Activated T-cell treated with anti-CD3 and anti-CD28 coated beads for 1 hour (primary cell): ENCODE measurements at places on chromosomes 6 and 20.

GRCh38 chr6:33170176-33171015, 21.9 kb downstream of the COL11A2 start:
- no peak for DNase-seq

DNA sequence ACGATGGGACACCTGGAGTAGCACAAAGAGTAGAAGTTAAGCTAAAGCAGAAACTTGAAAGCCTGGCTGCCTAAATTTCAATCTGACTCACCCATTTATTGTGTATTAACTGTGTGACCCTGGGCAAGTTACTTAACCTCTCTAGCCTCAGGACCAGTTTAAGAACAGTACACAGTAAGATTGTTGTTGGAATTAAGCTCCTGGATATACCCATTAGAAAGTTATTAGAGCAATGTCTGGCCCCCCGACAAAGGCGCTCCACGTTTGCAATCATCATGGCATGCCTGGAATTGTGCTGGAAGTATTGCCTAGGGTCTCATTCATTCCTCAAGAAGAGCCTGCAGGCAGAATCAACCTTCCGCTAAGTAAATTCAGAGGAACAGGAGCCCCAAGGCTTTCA, 1.4 kb downstream of the SDC4 start:
- DNase-seq: no peak

GRCh38 chr6:22717915-22718314, 148.5 kb downstream of the HDGFL1 start:
- no peak for DNase-seq

DNA sequence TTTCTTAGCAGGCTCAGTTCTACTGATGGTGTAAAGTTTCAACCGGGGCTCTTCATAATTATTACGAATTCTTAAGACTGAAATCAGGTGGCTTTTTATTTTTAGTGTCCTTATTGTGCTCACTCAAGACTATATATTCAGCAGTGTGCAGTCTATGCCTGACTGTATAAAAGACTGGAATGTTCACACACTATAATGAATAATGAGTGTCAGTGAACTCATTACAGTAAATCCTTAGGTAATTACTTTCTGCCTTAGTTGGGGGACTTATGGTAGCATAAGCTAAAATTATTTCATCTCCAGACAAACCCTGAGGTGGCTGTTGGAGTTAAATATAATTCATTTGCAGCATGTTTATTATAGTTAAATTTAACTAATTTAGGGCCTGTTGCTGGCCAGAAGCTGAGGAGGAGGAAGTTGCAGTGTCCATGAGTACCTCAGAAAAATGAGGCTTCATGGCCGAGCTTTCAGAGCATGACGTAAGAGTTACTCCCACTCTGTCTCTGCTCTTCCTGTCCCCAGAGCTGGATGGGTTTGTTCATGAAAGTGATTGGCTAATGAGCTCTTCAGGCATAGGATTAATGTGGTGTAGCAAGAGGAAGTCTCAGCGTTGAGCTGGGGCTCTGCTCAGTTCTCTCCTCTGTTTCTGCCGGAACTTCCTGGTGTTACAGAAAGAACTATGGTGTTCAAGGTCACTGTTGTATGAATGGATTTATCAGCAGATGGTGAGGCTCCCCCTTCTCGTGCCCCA, 335.7 kb downstream of the NRN1 start:
- no peak for DNase-seq

GRCh38 chr6:11386323-11386722, 151.2 kb upstream of the TMEM170B start:
- DNase-seq: no peak

DNA sequence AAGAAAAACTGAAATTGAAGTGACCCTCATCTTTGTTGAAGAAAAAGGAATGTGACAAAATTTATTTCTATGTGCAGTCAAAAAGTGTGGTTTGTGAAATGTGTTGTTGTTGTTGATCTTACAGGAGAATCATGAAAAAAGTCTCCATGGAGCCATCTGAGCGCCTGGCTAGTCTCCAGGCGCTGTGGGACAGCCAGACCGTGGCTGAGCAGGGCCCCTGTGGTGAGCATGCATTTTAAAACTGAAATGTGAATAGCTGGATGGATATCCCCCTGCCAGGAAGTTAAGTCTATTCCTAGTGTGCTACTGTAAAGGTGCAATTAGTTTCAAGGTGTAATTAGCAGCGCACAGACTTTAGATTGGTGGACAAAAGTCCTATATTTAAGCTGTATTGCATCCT, 170.6 kb downstream of the CARMIL1 start:
- no peak for DNase-seq
